Brain (organoid and tissue), 16 donors: ENCODE measurements at places on chromosomes 1 and 21. TPM values are rescaled to one million over a fixed set of nuclear protein-coding genes. Genes with fewer than 3 reads are reported as not detected.

The CD34 gene
- 29.1 TPM for polyA plus RNA-seq

The RGS16 gene
- 58.8 TPM for polyA plus RNA-seq

The OR2T2 gene
- polyA plus RNA-seq, result not detected

The SPATC1L gene
- 44.7 TPM for polyA plus RNA-seq

The RGS8 gene
- polyA plus RNA-seq, result 9.7 TPM

The KIRREL1 gene
- polyA plus RNA-seq, result 4.0 TPM

The TRIM67 gene
- 1.9 TPM for polyA plus RNA-seq

The PBXIP1 gene
- polyA plus RNA-seq, result 117 TPM

The TSPAN2 gene
- 0.15 TPM for polyA plus RNA-seq

The ACKR1 gene
- polyA plus RNA-seq, result 10.7 TPM

The ADGRL2 gene
- polyA plus RNA-seq, result 6.8 TPM

The MANEAL gene
- 98.9 TPM for polyA plus RNA-seq

The FNDC5 gene
- polyA plus RNA-seq, result 20.8 TPM

The FCRLB gene
- 0.58 TPM for polyA plus RNA-seq

The ZSCAN20 gene
- polyA plus RNA-seq, result 2.0 TPM

The LCE3D gene
- polyA plus RNA-seq, result not detected

The CELA2B gene
- polyA plus RNA-seq, result not detected

The KRTAP12-2 gene
- polyA plus RNA-seq, result not detected

The RAP1GAP gene
- polyA plus RNA-seq, result 60.7 TPM

The CELA3B gene
- polyA plus RNA-seq, result not detected

The MAP3K7CL gene
- 1.7 TPM for polyA plus RNA-seq

The ETV3L gene
- polyA plus RNA-seq, result not detected

The VCAM1 gene
- 2.8 TPM for polyA plus RNA-seq

The PRKAA2 gene
- 0.48 TPM for polyA plus RNA-seq

The LCE1E gene
- polyA plus RNA-seq, result not detected

The RPE65 gene
- polyA plus RNA-seq, result 0.15 TPM

The CBR3 gene
- 9.6 TPM for polyA plus RNA-seq

The SLC44A5 gene
- polyA plus RNA-seq, result 0.22 TPM

The INSRR gene
- polyA plus RNA-seq, result 0.42 TPM

The TMPRSS3 gene
- polyA plus RNA-seq, result 139 TPM

The GSTM1 gene
- not detected for polyA plus RNA-seq

The KRTAP11-1 gene
- not detected for polyA plus RNA-seq

The INKA2 gene
- 20.5 TPM for polyA plus RNA-seq

The GBP1 gene
- polyA plus RNA-seq, result 3.1 TPM
